ENCODE measurements at places on chromosomes 7 and 10.

DNA sequence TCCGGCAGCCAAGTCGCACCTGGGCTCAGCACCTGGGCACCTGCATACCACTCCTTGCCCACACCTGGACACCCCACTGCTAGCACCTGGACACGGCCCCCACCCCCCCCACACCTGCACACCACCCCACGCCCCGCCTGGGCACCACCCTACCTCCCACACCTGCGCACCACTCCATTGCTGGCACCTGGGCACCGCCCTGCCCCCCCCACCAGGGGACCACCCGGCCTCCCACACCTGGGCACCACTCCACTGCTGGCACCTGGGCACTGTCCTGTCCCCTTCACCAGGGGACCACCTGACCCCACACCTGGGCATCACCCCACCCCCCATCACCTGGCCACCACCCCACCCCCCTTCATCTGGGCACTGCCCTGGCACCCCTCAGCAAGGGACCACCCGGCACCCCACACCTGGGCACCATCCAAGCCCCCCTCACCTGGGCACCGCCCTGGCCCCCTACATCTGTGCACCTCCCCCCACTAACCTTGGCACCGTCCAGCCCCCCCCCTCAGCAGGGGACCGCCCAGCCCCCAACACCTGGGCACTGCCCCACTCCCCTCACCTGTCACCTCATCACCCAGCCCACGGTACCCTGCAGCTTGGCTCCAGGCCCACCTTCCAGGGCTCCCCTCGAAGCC is 33.8 kb upstream of the RNF32 start:
- DNase-seq = no peak

DNA sequence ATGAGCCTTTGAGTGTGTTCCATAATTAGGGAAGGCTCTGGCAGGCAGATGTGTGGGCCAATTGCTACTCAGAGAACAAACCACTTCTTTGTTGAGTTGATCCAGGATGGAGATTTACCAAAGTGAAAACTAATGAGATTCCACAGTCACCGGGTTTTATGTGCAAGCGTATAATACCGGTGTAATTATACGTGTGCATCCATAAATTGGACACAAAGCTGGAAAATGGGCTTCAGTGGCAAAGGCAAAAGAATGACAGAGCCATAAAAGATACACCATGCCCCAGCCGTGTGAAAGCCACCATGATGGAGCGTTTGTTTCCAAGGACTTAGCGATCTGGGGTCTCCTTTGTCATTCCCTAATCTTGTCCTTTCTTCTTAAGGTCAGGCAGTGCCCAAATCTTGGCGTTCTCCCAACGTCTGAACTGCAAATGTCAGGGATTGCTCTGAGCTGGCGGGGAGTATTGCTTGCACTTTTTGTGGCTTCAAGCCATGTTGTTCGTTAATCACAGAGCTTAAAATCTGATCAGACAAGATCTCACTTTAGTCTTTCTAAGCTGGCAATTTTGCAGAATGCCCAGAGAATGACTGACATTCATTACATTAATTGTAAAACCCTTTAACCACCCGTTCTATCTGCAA is 70.1 kb downstream of the NPTX2 start:
- DNase-seq = no peak

- no peak for DNase-seq
These were observed 1.9 kb upstream of the GAL3ST4 start for GRCh38 chr7:100170101-100170897.

GRCh38 chr10:113030453-113030852 is 80.4 kb downstream of the TCF7L2 start:
- no peak for DNase-seq

GRCh38 chr7:69814421-69814962 is 216.2 kb downstream of the AUTS2 start:
- DNase-seq = no peak

- no peak for DNase-seq
These were observed 453 bp upstream of the GALNT17 start for GRCh38 chr7:71131256-71132126.

DNA sequence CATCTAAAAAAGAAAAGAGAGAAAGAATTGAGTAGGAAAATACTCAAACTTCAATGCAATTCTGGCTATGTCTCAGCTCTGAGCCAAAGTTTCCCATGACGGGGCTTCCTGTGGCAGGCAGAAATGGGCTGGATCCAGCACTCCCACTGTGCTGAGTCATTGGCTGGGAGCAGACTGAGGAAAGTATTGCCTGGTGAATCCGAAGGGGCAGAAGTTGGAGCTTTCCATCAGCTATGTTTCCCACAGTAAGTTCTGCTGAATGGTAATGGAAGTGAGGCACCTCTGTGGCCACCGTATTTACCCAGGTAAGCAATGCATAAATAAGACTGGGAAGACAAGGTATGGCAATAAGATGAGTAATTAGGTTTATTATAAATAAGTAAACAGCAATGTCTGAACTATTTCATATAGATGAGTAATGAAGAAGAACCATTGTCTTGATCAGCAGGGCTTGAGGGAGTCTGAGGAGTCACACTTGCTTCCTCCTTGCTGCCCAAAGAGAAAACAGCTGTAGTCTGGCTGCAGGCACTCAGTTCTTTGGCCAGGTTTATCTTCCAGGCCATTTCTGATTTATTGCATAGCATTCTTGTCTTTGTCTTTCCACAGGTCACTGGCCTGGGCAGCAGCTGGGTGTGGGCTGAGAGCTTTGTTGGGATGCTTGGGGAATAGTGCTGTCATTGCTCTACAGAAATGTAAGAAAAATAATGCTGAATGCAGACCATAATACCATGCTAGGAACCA is 255.3 kb downstream of the DNAJB9 start:
- no peak for DNase-seq

DNA sequence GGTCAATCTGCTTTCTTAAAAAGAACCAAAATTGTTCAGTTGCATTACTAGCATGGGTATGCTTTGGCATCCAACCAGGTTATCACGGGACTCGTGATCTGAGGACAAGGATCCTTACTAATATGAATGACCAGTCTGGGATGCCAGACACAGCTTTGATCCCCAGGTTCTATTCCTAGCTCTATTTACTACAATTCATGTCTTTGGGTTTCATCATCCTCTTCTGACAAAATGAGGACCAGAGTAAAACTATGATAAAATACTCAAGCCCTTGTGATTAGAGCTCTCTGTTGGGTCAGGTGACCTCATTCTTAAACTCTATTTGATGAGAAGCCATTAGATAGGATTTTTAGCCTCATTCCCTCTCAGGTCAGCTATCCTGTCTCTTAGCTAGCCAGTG is 119.8 kb downstream of the SLC25A13 start:
- no peak for DNase-seq

- no peak for DNase-seq
These were observed 7.5 kb upstream of the GGCT start for GRCh38 chr7:30511973-30512662.

DNA sequence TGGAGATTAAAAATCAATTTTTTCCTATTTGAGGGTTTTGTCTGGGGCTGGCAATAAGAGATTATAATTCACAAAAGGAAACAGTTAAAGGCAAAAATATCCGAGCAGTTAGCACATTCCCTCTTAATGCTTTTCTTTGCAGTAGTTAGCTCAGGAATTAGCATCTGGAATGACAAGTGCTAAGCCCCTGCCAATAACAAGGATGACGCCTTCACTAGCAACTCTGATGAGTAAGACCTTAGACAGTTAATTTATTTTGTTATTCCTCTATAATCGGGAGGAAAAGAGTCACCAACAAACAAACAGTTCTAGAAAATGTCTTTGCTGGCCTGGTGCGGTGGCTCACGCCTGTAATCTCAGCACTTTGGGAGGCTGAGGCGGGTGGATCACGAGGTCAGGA is 151.3 kb downstream of the TRIL start:
- DNase-seq = no peak

GRCh38 chr10:13016426-13016825 is 14.9 kb upstream of the CCDC3 start:
- DNase-seq = no peak

- no peak for DNase-seq
These were observed 62.2 kb upstream of the KDM7A start for GRCh38 chr7:140238778-140239652.

- DNase-seq = no peak
These were observed 237.3 kb upstream of the AGK start for GRCh38 chr7:141313896-141314295.

GRCh38 chr10:60892571-60892970 is 51.4 kb downstream of the RHOBTB1 start:
- no peak for DNase-seq

DNA sequence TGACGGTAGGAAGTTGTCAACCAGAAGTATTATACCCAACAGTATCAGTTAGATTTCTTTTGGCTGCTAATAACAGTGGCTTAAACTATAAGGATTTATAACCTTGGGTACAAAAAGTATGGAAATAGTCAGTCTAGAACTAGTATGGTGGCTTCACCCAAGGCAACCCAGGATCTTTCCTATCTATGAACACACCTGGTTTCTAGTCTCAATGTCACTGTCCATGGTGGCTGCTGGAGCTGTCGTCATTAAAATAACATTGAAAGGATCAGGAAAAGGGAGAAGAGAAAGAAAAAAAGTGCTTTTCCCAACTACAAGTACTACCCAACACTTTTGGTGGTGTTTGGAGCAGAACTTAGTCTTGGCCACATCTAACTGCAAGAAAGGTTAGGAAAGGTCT is 27.7 kb downstream of the PHTF2 start:
- no peak for DNase-seq

DNA sequence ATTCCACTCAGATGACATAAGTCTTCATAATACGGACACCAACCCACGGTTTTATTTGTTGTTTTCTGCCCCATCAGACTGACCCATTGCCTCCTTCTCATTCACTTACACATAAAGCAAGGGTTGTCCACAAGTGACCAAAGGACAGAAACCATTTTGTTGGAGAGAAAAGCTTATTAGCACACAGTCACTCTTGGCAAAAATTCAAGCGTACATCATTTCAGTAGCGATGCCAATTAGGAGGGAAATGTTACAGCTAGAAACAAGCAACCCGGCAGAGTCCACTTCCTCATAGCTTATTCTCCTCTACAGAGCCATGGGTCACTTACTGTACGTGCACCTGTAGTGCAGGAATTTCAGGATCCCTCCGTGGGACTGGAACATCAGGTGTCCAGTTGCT is 23.0 kb downstream of the ABLIM1 start:
- DNase-seq = no peak

- no peak for DNase-seq
These were observed 21.9 kb upstream of the ZNF212 start for GRCh38 chr7:149217570-149217969.

- DNase-seq = no peak
These were observed 86.6 kb downstream of the BBS9 start for GRCh38 chr7:33215992-33216391.

DNA sequence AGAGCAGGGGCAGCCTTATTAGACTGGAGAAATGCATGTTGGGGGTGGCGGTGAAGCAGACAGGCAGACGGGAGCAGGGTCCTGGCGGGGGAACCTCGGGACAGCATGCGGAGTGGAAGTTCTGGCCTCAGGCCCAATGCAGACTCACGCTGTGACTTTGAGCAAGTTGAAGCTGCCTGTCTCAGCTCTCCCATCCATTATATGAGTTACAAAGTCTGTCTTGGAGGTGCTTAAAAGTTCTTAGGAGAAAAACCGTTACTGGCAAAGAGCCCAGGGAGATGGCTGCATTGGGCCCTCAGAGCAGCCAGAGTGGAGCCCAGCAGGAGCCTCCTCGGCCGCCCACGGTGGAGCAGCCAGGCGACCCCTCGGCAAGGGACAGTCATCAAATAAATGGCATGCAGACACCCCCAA is 509.5 kb downstream of the PLXNA4 start:
- DNase-seq = no peak

DNA sequence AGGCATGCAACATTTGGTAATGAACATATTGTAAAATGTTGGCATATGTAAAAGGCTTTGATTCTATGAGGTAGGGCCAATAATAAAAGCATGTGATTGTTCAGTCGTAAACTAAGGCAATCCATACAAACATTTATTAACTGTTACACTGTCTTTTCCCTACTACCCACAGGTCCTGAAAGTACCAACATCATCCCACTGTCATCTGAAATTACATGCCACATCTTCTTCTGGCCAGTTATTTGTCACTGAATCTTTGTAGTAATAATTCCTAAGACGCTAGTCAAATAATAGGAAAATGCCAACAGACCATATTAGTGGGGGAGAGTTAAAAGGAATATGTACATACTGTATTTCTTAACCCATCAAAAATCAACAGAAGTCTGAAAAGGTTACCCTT is 27.2 kb downstream of the DNAJC1 start:
- DNase-seq = no peak

- DNase-seq = no peak
These were observed 36.6 kb downstream of the ADCY1 start for GRCh38 chr7:45610660-45611299.

DNA sequence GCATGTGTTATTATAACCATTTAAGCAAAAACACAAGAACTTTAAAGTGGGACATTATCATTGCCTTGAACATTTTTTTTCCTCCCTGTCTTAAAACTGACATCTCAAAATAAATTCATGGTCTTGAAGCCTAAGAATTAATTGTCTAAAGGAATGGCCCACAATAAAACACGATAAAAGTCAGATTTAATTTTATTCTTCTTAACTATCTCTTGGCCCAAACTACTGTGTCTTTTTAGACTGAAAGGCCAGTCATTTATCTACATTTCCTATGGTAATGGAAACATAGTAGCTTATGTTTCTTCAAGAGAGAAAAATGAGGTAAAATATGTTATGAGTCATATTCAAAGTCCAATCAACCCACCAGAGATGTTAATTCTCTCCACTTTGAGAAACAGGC is 24.4 kb upstream of the ETV1 start:
- DNase-seq = no peak

DNA sequence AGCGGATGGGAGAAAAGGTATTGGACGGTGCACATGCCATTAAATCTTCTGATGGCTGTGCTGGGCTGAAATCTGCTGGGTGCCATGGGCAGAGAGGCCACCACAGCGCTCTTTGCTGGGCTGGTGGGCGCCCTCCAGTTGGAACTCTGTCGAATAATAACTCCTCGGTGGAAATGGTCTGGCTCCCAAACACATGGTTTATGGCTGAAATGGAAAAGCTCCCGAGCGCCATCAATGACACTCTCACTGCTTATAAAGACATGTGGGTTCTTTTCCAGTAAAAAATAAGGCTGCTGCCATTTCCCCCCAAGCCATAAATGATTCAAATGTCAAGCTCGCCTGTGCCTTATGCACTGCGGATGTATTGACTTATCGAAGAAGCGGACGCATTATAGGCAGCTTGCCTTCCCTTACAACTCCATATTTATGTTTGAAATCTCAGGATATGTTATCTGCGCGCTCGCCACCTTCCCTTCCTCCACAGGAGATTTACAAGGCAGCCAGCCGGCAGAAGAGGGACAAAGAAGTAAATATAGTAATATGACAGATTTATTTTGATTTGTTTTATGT is 239.0 kb upstream of the MKI67 start:
- no peak for DNase-seq

GRCh38 chr10:74021248-74022055 is 23.5 kb downstream of the VCL start:
- DNase-seq = no peak
